ENCODE measurements at places on chromosomes 7 and 10.

DNA sequence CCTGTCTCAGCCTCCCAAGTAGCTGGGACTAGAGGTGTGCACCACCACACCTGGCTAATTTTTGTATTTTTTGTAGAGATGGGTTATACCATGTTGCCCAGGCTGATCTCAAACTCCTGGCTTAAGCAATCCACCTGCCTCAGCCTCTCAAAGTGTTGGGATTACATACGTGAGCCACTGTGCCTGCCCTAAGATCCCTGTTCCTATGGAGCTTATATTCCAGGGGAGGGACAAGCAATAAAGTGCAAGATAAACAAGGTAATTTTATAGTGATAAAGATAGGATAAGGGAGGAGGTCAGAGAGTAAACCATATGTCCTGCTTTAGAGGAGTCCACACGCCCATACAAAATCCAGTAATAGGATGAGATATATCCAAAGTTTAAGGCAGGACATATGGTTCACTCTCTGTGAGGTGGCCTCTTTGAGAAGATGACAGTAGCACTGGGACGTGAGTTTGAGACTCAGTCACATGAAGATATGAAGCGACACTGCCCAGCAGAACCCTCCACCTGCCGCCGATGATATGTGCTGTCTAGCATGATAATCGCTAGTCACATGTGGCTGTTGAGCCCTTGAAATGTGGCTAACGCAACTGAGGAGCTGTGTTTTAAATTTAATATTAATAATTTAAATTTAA is 113.5 kb upstream of the PDCD4 start:
- DNase-seq, result no peak

DNA sequence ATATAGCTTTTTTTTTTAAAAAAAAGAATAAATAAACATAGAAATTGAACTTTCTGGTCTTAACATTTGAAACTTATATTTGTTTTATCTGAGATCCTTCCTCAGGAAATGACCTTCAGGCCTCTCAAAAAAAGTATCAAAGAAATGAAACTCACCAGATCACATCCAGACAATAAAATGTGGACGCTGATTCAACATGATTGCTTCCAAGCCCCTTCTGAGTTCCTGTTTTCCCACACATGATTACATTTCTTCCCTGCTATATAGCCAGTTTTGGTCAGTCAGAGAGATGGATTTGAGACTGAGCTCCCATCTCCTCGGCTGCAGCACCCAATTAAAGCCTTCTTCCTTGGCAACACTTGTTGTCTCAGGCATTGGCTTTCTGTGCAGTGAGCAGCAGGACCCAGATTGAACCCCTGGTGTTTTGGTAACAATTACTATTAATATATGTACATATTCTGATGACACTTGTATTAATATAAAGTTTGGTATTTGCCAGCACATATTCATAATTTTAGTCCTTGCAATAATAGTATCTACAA is 21.8 kb upstream of the SVIL start:
- DNase-seq, result no peak

- peak; percentile 44 for DNase-seq
Observed at GRCh38 chr10:86900955-86901354, 56.5 kb downstream of the MMRN2 start.

GRCh38 chr7:9453521-9453920 is 1020.1 kb downstream of the NXPH1 start:
- no peak for DNase-seq

DNA sequence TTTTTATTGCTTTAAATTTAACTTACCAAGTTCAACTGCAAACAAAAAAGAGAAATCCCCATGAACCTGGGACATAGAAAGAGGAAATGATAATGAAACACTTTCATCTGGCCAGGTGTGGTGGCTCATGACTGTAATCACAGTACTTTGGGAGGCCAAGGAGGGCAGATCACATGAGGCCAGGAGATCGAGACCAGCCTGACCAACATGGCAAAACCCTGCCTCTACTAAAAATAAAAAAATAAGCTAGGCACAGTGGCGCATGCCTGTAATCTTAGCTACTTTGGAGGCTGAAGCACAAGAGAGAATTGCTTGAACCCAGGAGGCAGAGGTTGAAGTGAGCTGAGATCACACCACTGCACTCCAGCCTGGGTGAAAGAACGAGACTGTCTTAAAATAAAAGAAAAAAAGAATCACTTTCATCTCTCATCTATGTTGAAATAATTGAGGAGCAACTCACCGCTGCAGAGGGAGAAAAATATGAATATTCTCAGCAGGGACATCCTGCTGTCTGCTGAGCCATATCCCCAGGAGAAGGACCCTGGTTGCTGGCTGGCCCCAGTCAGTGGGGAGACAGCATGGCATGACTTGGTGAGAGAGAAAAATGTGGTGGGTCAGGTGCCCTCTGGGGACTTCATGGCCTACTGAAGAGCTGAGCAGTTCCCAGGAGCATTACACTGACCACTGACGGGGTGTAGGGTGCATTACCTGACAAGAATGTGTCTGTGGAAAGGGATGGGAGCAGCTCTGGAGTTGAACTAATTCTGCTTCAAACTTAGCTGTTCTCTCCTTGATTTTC is 22.8 kb upstream of the TARP start:
- DNase-seq, result no peak

GRCh38 chr7:31899356-31899927 is 170.8 kb downstream of the PDE1C start:
- no peak for DNase-seq

DNA sequence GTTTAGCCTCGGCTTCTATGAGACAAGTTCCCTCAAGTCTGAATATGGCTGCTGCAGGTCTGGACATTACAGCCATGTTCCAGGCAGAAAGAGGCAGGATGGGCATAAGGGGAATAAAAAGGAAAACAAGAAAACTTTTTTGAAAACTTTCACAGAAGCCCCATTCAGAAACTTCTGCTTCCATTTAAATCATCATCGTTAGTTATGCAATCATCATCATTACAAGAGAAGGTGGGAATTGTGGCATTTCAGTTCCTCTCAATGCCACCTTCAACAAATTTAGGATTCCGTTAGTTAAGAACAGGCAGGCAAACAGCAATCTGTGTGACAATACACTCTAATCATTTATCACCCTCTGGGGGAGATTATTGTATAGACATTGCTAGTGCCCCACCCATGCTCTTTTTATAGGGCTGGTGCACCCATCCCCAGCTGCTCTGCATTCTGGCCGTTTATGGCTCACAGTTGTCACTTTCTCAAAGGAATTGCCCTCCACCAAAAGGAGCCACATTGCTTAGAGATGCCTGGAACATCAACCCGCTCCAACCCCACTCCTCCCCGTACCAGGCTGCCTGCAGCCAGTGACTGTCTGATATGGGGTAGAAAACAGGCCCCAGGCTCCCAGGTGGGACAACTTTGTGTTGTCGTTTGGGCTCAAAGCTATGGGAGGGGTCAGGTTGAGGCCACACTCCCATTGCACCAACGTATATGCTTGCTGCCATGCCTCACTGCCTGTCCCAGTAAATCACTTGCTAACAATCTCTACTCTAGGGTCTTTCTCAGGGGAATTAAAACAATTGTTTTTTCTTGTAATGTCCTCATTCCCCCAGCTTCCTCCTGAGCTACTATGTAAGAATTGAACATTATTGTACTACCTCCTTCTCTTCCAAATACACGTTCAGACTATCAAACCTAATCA is 24.2 kb downstream of the ITGB8 start:
- DNase-seq, result no peak

- no peak for DNase-seq
Observed at GRCh38 chr10:75861582-75861981, 430.2 kb downstream of the LRMDA start.

DNA sequence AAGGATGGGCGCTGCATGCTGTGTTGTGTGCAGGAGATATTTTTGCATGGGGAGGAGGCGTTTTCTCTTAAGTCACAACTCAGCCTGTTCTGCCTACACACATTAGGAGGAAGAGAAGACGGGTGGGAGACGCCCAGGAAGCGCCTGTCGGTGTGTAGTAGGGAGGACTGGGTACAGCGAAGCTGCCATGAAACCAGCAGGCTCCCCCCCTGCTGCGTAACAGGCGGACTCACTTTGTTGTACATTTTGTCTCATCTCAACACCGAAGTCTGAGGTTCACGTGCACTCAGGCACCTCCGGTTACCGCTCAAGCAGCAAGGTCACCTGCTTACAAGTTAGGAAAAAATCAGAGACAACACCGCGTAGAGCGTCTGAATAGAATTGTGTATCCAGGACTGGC is 56.3 kb downstream of the CRTAC1 start:
- DNase-seq, result no peak

- DNase-seq, result no peak
Observed at GRCh38 chr7:97204821-97205220, 87.3 kb downstream of the SDHAF3 start.

GRCh38 chr7:7911369-7912123 is 57.0 kb upstream of the GLCCI1 start:
- DNase-seq, result peak; percentile 98

- DNase-seq, result no peak
Observed at GRCh38 chr10:24419066-24419465, 210.1 kb downstream of the KIAA1217 start.

DNA sequence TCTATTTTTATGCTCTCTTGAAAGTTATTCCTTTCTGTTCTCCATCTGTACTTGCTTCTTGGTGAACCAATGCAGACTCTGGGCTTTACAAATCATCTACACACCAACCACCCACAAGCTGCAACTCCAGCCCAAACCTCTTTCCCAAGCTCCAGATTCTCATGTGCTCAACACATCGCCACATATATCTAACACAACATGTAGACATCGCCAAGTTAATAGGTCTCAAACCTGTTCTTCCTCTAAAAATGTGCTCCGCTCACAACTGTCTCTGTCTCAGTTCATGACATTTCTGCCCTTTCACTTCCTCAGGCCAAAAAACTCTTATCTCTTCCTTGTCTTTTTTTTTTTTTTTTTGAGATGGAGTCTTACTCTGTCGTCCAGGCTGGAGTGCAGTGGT is 95.7 kb upstream of the EEPD1 start:
- DNase-seq, result no peak

DNA sequence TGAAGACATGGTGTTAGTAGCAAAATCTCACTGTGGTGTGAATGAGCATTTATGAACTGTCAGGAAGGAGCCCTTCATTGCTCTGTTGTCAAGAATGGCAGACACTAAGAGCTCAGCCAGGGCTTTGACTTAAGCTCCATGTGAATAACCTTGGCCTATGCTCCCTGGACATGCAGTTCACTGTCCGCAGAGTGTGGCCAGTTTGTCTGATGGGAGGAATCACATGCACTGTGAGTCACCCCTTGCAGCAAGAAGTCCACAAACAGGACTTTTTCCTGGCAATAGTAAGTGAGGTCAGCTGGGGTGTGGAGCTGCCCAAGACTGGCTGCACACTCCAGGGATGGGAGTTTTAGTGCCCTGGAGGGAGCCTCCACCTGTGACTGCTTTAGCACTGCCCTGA is 49.5 kb downstream of the ZNF37A start:
- DNase-seq, result peak; percentile 40

GRCh38 chr10:133359972-133360610 is 2.3 kb upstream of the FUOM start:
- no peak for DNase-seq

- DNase-seq, result no peak
Observed at GRCh38 chr10:131738396-131738735, 162.4 kb upstream of the PPP2R2D start.

GRCh38 chr7:139871331-139871730 is 42.3 kb downstream of the TBXAS1 start:
- peak; percentile 93 for DNase-seq

- DNase-seq, result no peak
Observed at GRCh38 chr7:50274361-50274760, 30.2 kb upstream of the IKZF1 start.

DNA sequence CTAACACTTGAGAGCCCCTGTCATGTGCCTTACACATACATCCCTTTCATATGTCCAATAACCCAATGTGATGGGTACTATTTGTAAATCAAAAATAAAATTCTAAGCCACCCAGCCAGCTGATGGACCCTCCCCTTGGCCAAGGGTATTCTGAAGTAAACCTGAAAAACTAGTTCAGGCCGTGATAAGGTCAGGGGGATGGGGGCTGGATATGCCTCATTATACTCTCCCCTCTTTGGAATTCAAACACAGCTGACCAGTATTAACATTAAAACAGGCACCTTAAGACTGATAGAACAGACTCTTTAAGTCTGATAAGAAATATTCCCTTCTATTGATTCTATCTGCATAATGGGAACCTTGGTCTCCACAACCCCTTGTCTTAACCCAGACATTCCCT is 51.9 kb downstream of the SLC16A9 start:
- DNase-seq, result no peak

GRCh38 chr10:1667392-1667791 is 69.9 kb downstream of the ADARB2 start:
- DNase-seq, result no peak

GRCh38 chr10:89250865-89251408 is 638 bp downstream of the LIPA start:
- no peak for DNase-seq

DNA sequence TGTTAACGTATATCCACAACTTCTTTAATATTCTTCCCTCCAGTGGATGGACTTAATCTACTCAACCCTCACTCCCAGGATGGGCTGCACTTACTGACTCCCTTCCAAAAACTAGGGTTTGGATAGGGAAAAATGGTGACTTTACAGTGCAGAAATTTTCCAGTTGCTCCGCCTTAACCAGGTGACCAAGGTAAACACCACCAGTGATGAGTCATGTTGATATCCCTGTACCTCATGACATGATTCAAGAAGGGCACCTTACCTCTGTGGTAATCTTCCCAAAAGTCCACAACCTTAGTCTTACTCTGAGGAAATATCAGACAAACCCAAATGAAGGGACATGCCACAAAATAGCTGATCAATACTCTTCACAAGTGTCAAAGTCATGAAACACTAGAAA is 3.5 kb upstream of the GSTK1 start:
- DNase-seq, result no peak

DNA sequence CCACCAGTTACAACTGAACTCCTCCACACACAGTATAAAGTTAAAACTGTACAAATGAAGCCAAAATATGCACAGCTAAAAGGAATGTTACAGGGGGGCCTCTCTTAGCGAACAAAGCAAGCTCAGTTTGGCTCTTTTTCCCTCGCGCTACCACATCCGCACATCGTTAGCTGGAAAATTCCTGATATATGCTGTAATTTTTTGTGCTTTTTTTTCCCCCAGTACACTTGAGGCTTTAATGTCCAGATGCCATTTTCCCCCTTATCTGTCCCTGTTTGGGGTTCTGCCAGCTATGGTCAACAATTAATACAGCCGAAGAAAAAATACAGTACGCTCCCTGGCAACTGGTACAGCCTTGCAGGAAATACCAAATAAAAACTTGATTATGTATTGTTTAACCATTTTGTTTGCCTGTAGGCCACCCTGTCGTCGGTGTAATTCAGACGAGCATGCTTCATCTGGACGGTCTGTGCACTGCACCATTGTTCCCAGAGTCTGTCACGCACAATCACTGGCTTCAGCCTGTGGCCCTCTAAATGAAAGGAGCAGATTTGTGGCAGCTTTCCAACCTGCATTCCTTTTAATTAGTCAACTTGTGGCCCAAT is 108.1 kb upstream of the FAM133B start:
- DNase-seq, result peak; percentile 77

Measured in fibroblast of villous mesenchyme (primary cell).